Stimulated activated CD4-positive, alpha-beta T cell treated with anti-CD3 and anti-CD28 coated beads, Interleukin-1b, Interleukin-23, amount 100 ng/mL, for 24 hours (primary cell): ENCODE measurements at places on chromosomes 13 and 19.

- no peak for DNase-seq
Measured at GRCh38 chr19:45071545-45071938, 4.7 kb downstream of the ZNF296 start.

DNA sequence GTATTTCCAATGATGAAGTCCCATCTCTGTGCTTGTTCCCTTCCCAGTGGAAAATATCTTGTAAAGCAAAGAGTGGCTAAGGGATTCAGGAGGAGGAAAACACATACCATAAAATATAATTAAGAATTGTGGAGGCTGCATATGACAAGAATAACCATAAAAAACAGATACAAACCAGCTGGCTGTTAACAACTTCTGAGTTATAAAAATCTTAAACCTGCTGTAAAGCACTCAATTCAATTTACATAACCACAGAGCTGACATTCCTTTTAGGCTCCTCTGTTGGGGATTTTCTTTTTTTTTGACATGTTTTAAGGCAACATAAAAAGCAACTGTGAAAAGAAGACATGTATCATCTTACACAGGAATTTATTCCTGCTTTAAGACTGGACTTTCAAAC lies 207.6 kb downstream of the DACH1 start:
- no peak for DNase-seq

- DNase-seq, result no peak
Measured at GRCh38 chr13:55155046-55155445, 1985.7 kb upstream of the PRR20A start.

DNA sequence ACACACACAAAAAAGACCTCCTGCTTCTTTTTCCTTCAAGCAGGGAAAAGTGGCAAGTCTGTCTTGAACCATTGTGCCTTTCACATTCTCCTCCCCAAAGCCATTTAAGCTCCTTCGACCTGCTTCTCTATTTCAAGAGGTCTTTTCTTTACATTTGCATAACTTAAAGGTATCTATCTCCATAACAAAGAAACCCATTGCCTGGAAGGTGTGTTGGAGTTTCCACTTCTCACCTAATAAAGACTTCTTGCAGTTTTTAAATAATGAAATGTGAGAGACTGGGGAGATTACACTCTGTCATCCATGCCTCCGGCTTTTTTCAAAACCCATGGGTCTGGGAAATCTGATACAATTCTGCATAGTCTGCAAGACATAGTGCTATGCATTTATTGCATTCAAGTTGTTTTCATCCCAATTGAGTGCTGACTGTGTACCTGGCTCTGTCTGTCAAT lies 41.8 kb upstream of the NBEA start:
- DNase-seq, result no peak

DNA sequence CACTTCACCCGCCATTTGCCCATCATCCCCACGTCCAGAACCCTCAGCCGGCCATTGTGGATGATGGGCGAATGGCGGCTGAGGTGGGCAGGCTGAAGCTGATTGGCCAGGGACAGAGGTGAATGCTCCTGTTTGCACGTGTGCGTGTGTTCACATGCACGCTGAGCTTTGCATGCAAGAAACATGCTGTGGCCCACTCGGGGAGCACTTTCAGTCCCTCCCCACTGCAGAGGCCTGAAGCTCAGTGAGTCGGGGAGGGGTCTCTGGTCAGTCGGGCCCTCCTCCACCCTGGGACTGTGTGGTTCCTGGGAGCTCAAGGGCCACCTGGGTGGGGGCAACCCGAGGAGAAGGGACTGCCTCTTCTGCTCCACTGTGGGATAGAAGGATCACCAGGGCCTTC lies 24.9 kb downstream of the CEBPA start:
- no peak for DNase-seq

DNA sequence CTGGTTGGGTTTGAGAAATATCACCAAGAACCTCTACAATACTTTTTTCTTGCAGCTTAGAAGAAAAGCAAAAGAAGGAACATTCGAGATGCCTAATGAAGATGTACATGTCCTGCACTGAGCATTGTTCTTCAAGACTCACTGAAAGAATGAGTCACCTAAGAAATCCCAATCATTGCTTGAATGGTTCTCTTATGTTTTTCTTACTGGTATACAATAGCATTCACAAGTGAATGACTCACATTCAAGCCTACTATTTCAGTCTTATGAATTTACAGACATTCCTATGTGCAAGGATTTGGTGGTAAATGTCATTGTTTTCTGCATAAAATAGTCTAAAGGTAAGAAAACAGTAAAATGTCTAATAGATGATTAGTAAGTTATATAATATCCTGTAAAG lies 594.6 kb downstream of the PCDH9 start:
- DNase-seq, result no peak

DNA sequence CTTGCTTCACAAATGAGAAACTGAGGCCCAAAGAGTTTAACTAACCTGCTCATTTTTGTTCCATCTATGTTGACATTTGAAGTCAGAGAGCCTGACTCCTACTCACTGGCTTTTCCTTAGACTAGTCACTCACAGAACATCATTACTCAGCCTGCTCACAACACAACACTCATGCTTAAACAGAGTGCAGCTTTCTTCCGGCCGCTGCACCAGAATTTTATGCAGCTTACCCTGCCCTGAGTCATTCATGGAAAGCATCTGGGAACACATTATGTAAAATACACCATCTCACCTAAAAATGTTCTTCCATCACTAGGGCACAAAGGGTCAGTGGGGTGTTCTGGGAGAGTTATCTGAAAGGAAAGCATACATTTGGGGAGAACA lies 303.4 kb downstream of the SPRY2 start:
- no peak for DNase-seq

- DNase-seq, result no peak
Measured at GRCh38 chr19:55118401-55118991, 1.1 kb upstream of the PPP1R12C start.

- no peak for DNase-seq
Measured at GRCh38 chr19:48833977-48834376, 2.3 kb downstream of the HSD17B14 start.

- DNase-seq, result no peak
Measured at GRCh38 chr19:7603919-7604318, 8.3 kb downstream of the CAMSAP3 start.

- DNase-seq, result no peak
Measured at GRCh38 chr19:21587549-21587948, 82.1 kb downstream of the ZNF429 start.

DNA sequence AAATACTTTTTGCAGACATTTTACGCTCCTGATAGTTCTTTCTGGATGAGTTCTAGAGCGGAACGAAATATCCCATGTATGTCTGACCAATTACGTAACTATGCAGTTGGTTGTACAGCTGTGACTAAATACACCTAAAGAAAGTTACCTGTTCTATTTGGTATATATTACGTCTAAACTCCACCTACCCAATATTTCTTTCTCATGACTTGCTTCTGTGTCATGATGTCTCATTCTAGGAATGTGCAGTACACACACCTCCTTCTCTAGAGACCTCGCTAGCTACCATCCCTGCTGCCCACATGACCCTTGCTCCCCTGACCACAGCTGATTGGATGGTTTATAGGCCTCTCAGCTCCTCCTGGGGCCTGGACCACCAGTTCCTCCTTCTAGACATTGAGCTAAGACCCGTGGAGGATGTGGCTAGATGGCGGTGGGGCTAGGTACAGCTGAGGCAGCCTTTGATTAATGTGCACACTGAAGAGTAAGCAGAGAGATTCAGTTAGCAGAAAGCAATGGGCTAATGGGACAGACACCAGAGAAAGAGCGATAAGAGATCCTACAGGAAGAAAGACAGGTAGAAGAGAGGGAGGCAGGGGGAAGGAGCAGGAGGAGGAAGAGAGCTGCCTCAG lies 422.1 kb downstream of the COG6 start:
- DNase-seq, result no peak

GRCh38 chr13:114081761-114082681 lies 50.4 kb downstream of the RASA3 start:
- no peak for DNase-seq

DNA sequence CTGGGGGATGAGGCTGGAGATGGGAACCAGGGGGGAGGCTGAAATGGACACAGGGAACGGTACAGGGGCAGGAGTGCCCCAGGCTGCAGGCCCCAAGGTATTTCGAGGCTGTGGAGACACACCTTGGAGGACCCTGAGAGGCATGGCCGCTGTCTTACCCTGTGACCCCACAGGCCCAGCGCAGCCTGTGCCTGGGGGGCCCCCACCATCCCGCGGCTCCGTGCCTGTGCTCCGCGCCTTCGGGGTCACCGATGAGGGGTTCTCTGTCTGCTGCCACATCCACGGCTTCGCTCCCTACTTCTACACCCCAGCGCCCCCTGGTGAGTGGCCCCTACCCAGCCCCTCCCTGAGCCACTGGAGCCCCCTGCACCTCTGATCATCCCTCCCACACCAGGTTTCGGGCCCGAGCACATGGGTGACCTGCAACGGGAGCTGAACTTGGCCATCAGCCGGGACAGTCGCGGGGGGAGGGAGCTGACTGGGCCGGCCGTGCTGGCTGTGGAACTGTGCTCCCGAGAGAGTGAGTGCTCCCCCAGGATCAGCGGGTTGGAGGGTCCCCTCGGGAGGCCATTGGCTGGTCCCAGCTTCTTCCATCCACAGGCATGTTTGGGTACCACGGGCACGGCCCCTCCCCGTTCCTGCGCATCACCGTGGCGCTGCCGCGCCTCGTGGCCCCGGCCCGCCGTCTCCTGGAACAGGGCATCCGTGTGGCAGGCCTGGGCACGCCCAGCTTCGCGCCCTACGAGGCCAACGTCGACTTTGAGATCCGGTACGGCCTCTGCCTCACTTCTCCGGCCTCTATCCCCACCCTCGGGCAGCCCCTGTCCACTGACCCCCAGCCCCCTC lies 16.9 kb upstream of the SPIB start:
- DNase-seq, result no peak

GRCh38 chr13:40585911-40586471 lies 80.5 kb downstream of the FOXO1 start:
- no peak for DNase-seq

DNA sequence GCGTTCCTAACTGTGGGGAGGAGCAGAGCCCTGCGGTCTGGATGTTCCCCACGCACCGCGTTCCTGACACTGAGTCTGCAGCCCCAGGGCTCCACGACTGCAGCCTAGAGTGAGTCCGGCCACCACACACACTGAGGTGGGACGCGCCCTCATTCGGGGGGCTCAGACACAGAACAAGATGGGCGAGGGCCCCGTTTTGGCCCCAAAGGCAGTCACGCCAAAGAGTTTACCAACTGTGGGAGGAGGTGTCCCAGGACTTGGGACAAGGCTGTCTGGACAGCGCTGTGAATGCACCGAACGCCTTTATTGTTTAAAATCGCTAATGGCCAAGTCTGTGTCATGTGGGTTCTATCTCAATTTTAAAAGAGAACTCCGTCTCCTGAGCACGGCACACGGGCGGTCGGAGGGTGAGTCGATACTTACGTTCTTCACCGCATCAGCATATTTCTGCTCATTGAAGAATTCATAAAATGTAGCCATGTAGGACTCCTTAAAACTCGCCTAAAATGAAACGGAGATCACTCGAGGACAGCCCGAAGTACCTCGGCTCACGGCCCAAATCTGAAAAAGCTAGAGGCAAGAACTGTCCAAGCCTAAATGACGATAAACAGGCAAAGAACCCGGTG lies 35.2 kb upstream of the C13orf46 start:
- no peak for DNase-seq

- no peak for DNase-seq
Measured at GRCh38 chr13:27120811-27121210, 50.8 kb downstream of the USP12 start.

DNA sequence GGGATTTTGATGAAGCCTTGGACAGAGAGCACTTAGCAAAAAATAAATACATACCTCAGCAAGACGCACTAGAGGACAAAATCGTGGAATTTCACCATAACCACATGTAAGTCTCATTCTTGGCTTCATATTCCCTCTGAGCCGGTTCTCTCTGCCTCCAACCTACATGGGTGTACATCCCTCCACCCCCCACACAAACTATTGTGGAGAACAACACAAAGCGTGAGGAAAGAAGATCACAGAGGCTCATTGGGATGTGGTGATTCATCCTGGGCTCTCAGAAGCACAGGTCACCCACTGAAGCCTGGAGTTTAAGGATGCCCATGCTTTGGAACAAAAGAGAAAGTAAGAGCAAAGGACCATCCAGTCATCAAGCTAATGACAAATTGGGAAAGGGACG lies 192.2 kb downstream of the STK24 start:
- DNase-seq, result no peak

GRCh38 chr19:29564574-29565005 lies 38.8 kb downstream of the VSTM2B start:
- DNase-seq, result no peak

- peak; percentile 34 for DNase-seq
Measured at GRCh38 chr19:45016388-45017314, 15.4 kb downstream of the RELB start.

- DNase-seq, result no peak
Measured at GRCh38 chr13:73000027-73000674, 58.7 kb upstream of the KLF5 start.

DNA sequence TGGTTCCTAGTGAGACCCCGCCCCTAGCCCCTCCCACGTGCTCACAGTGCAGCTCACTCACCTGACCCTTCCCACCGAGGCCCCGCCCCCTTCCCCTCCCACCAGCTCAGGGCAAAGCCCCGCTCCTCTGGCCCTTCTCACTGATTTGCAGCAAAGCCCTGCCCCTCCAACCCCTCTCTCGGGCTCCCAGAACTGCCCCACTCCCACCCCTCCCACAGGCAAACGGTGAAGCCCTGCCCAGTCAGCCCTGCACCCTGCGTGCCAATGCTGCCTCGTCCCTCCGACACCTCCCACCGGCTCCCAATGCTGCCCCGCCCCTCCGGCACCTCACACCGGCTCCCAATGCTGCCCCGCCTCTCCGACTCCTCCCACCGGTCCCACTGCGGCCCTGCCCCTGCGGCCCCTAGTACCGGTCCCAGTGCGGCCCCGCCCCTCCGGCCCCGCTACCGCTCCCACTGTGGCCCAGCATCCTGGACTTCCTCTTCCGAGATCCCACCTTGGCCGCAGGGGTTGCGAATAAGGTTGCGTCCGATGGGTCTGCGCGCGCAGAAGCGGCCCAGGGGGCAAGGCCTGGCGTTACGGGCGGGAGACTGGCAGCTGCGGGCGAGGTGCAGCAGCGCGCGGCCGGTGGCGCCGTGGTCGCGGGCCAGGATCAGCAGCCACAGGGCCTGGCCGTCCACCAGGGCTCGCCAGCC lies 834 bp downstream of the FBXO27 start:
- DNase-seq, result peak; percentile 67
